GM23338 (cell line): ENCODE measurements at places on chromosomes 13 and 19. TPM values are rescaled to one million over a fixed set of nuclear protein-coding genes. Genes with fewer than 3 reads are reported as not detected.

- H3K36me3 ChIP-seq: no peaks in the 10 kb centered on the region
- H3K4me3 ChIP-seq: no peak overlapping the region
- H3K27me3 ChIP-seq: no peaks in the 10 kb centered on the region
Observed at GRCh38 chr19:31784671-31785101, 435.4 kb upstream of the TSHZ3 start.

LGALS14 gene
- not detected in 2 replicates for total RNA-seq

MAB21L1 gene
- not detected in 2 replicates for total RNA-seq

GRCh38 chr19:31960474-31960873 lies 384.9 kb upstream of the ZNF507 start:
- no peak overlapping the region for H3K27ac ChIP-seq
- no peaks in the 10 kb centered on the region for H3K27me3 ChIP-seq
- no peak overlapping the region for H3K4me3 ChIP-seq
- DNase-seq: no peak

KL gene
- 0.03 TPM in 1 of 2 replicates, not detected in the other for total RNA-seq

DNA sequence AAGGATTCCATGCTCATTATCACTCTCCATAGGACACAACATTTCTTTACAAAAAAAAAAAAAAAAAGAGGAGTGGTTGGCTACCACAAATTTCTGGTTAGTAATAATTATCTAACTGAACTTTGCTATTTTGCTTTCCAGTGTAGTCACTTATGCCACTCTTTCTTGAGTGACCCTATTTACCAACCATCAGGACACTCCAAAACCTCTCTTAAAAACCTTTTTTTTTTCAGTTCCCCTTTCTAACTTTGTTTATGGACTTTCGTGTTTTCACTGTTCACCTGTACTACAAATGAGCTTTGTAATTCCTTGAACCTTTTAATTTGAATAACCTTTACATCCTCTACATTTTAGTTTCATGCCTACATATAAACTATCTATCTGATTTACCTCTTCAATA lies 686.5 kb upstream of the PCDH9 start:
- no peak for DNase-seq
- no peaks in the 10 kb centered on the region for H3K4me1 ChIP-seq
- no peaks in the 10 kb centered on the region for H3K27me3 ChIP-seq
- no peak overlapping the region for H3K27ac ChIP-seq
- no peak overlapping the region for H3K4me3 ChIP-seq

NAPSA gene
- total RNA-seq: 0.14 and 0.27 TPM in 2 replicates

GRCh38 chr13:54018485-54018884 lies 989.9 kb downstream of the OLFM4 start:
- no peak overlapping the region for H3K27ac ChIP-seq
- DNase-seq: no peak
- no peaks in the 10 kb centered on the region for H3K36me3 ChIP-seq
- no peak overlapping the region for H3K4me3 ChIP-seq

DNA sequence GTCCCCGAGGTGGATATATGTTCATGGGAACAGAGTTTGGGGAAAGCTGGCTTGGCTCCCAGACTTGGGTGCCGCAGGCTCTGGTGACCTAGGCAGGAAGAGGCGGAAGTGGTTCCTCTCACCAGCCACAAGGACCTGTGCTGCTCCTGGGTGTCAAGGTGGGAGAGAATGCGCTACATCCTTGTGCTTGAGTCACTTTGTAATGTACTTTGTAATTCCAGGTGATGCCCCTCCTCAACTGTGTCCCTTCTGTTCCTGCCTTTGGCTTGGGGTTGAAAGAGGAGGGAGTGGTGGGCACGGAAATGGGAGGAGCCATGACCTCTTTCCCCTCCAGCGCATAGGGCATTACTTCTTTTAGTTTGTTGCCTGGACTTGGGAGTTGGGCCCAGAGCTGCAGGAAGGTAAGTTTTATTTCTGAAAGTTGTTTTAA lies 10.9 kb downstream of the GARRE1 start:
- no peaks in the 10 kb centered on the region for H3K27me3 ChIP-seq
- DNase-seq: peak; percentile 66
- peak overlapping the region; percentile 83 for H3K27ac ChIP-seq
- H3K4me3 ChIP-seq: no peak overlapping the region
- no peaks in the 10 kb centered on the region for H3K36me3 ChIP-seq
- H3K4me1 ChIP-seq: peaks cover 42% of the 10 kb centered on the region

DNA sequence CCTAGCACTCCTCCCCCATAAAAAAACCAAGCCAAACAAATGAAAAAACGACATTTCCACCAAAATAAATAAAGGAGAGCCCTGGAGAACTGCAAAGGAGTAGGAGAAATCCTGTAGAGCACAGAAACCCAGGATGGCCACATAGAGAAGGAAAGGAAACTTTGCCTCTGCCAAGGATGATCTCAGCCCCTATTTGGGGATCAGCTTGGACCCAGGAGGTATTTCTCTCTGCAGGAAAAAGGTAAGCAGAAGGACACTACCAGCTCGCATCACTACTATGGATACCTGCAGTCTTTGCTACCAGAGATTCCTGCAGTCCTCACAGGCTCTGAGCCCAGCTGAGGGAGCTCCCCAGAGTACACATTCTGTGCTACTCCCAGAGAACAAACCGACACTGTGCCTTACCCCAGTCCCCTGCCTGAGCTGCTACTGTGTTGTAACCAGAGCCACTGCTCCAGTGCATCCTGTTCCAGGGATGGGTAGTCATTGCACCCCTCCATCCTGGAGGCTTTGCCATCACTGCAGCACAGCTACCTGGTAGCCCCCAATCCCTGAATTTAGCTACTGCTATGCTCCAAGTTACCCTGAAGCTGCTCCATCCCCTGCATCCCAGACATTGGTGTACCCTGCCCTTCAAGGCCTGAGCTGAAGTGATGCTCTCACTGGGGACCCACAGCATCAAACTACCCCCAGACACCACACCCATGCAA lies 41.7 kb downstream of the VWA8 start:
- DNase-seq: peak; percentile 31
- H3K4me1 ChIP-seq: no peaks in the 10 kb centered on the region
- 0 out of 2 replicates have a peak overlapping the region, but pooled peaks have one; percentile 33 for H3K27ac ChIP-seq

- DNase-seq: peak; percentile 98
- peak overlapping the region; percentile 65; the same call in 1 of the 2 replicates for H3K27ac ChIP-seq
- H3K4me1 ChIP-seq: 0 out of 2 replicates have a peak, but pooled peaks cover 6% of the 10 kb centered on the region
- no peaks in the 10 kb centered on the region for H3K27me3 ChIP-seq
- H3K36me3 ChIP-seq: no peaks in the 10 kb centered on the region
Observed at GRCh38 chr19:45952686-45953505, 20.8 kb downstream of the NOVA2 start.

- DNase-seq: no peak
- H3K27me3 ChIP-seq: no peaks in the 10 kb centered on the region
- no peak overlapping the region for H3K27ac ChIP-seq
- peaks cover 6% of the 10 kb centered on the region for H3K36me3 ChIP-seq
Observed at GRCh38 chr19:44912854-44913253, 1.6 kb upstream of the APOC1 start.

DNA sequence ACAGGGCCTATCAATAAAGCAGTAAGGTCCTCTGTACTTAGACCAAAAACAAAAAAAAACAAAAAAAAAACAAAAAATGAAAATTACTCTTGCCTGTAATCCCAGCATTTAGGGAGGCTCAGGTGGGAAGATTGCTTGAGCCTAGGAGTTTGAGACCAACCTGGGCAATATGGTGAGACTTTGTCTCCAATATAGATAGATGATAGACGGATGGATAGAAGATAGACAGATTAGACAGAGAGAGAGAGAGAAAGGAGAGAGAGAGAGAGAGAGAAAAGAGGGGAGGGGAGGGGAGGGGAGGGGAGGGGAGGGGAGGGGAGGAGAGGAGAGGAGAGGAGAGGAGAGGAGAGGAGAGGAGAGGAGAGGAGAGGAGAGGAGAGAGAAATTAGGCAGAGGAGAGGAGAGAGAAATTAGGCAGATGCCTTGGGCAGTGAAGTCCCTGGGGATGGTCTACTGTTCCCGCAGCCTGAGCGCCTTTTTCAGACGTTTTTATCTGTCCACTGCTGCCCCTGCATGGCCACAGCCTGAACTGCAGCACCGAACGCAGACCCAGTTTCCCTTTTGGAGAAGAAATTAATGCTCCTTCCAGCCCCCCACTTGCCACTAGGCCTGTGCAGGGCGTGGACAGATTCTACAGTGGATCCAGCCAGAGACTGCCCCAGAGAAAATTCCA lies 9.8 kb upstream of the ZNF627 start:
- H3K36me3 ChIP-seq: no peaks in the 10 kb centered on the region
- no peaks in the 10 kb centered on the region for H3K27me3 ChIP-seq
- DNase-seq: peak; percentile 85
- H3K27ac ChIP-seq: no peak overlapping the region
- H3K4me1 ChIP-seq: no peaks in the 10 kb centered on the region
- H3K4me3 ChIP-seq: no peak overlapping the region

GRCh38 chr19:42197375-42197817 lies 20.1 kb downstream of the DEDD2 start:
- peak; percentile 68 for DNase-seq
- no peaks in the 10 kb centered on the region for H3K27me3 ChIP-seq
- peaks cover 15% of the 10 kb centered on the region for H3K4me1 ChIP-seq

CACNG7 gene
- total RNA-seq: 15.6 and 17.9 TPM in 2 replicates

DNA sequence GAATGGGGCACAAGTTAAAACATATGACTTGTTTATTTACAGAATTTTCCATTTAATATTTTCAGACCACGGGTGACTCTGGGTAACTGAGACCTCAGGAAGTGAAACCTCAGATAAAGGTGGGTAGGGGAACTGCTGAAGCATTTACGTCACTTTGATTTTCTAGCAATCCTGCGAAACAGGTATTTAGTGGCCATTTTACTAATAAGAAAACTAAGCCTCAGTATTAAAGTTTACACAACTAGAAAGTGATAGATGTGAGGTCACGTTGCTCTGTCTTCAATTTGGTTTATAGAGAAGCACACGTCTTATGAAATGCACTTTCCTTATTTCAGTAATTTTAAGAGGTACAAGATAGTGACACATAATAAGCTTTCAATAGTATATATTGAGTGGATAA lies 402.8 kb downstream of the FGF9 start:
- no peak overlapping the region for H3K27ac ChIP-seq

- no peaks in the 10 kb centered on the region for H3K36me3 ChIP-seq
- H3K27me3 ChIP-seq: no peaks in the 10 kb centered on the region
- no peak overlapping the region for H3K27ac ChIP-seq
- DNase-seq: no peak
Observed at GRCh38 chr13:33642374-33643065, 175.4 kb upstream of the RFC3 start.

TINCR gene
- 0.97 and 3.9 TPM in 2 replicates for total RNA-seq

- peaks cover 29% of the 10 kb centered on the region for H3K4me1 ChIP-seq
- no peak overlapping the region for H3K27ac ChIP-seq
- H3K36me3 ChIP-seq: no peaks in the 10 kb centered on the region
- H3K4me3 ChIP-seq: no peak overlapping the region
- no peak for DNase-seq
- H3K27me3 ChIP-seq: no peaks in the 10 kb centered on the region
Observed at GRCh38 chr13:90768116-90768515, 579.4 kb upstream of the MIR17HG start.

GRCh38 chr19:38700902-38701454 lies 43.3 kb downstream of the CAPN12 start:
- peaks cover 10% of the 10 kb centered on the region; the same call in 1 of the 2 replicates for H3K36me3 ChIP-seq
- H3K27ac ChIP-seq: peak overlapping the region; percentile 69; the same call in 1 of the 2 replicates
- no peak overlapping the region for H3K4me3 ChIP-seq
- no peak for DNase-seq
- no peaks in the 10 kb centered on the region for H3K27me3 ChIP-seq

- peak; percentile 97 for DNase-seq
- peaks cover 5% of the 10 kb centered on the region; the same call in 1 of the 2 replicates for H3K4me1 ChIP-seq
- no peak overlapping the region for H3K27ac ChIP-seq
- no peaks in the 10 kb centered on the region for H3K36me3 ChIP-seq
Observed at GRCh38 chr19:53057904-53058580, 13.5 kb downstream of the ERVV-2 start.

CKM gene
- total RNA-seq: not detected in 2 replicates

ERICH6B gene
- total RNA-seq: not detected in 2 replicates

DNA sequence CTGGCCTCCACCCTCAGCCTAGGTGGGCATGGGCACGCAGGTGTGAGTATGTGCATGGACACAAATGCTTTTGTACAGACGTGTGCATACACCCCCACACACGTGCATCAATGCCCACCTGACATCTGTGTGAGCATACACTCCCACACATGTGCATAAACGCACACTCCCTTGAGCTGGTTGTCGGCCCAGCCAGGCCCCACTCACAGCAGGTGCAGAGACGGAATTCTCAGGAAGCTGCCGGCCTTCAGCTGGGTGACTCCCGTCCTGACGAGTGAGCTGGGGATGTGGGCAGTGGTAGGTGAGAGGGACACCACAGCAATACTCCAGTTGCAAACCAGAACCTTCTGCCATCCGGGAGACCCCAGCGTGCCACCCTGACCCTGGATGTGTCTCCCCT lies 1.0 kb downstream of the LGI4 start:
- no peaks in the 10 kb centered on the region for H3K36me3 ChIP-seq
- DNase-seq: no peak
- no peak overlapping the region for H3K4me3 ChIP-seq
- H3K4me1 ChIP-seq: peaks cover 11% of the 10 kb centered on the region; the same call in 1 of the 2 replicates
- H3K27me3 ChIP-seq: no peaks in the 10 kb centered on the region

GRCh38 chr19:13622766-13623715 lies 116.8 kb upstream of the CACNA1A start:
- H3K4me1 ChIP-seq: peaks cover 49% of the 10 kb centered on the region
- H3K27ac ChIP-seq: no peak overlapping the region
- DNase-seq: peak; percentile 33
- no peak overlapping the region for H3K4me3 ChIP-seq
- no peaks in the 10 kb centered on the region for H3K36me3 ChIP-seq

TMIGD2 gene
- total RNA-seq: 0.76 and 0.93 TPM in 2 replicates

- no peaks in the 10 kb centered on the region for H3K27me3 ChIP-seq
- no peaks in the 10 kb centered on the region for H3K4me1 ChIP-seq
- H3K36me3 ChIP-seq: no peaks in the 10 kb centered on the region
- no peak for DNase-seq
- no peak overlapping the region for H3K4me3 ChIP-seq
- H3K27ac ChIP-seq: no peak overlapping the region
Observed at GRCh38 chr19:46155237-46155636, 7.2 kb downstream of the IGFL2 start.

CGB3 gene
- not detected in 2 replicates for total RNA-seq

- no peaks in the 10 kb centered on the region for H3K4me1 ChIP-seq
- DNase-seq: no peak
- no peaks in the 10 kb centered on the region for H3K27me3 ChIP-seq
- H3K27ac ChIP-seq: no peak overlapping the region
- H3K36me3 ChIP-seq: no peaks in the 10 kb centered on the region; the same call in 1 of the 2 replicates
- no peak overlapping the region for H3K4me3 ChIP-seq
Observed at GRCh38 chr13:46753137-46753536, 43.8 kb downstream of the ESD start.

DNA sequence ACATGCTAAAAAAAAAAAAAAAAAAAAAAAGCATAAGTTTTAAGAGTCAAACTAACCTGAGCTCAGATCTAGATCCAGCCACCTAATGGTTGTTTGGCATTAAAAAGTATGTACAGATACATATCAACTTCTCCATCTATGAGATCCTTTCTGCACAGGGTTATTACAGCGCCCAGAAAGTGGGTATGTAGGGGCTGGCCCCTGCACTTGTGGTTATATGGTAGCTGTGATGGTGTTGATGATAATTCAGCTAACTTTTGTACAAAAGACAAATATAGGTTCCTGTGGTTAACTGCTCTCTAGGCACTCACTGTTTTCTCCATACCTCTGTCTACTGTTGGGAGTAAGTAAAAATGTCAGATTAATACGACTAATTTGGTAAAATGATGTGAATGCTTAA lies 81.7 kb downstream of the TNFRSF19 start:
- H3K4me3 ChIP-seq: no peak overlapping the region
- H3K4me1 ChIP-seq: peaks cover 15% of the 10 kb centered on the region
- no peak overlapping the region for H3K27ac ChIP-seq
- H3K27me3 ChIP-seq: no peaks in the 10 kb centered on the region
